NCI-H446 treated with DMSO at 0.1 percent for 48 hours (cell line): ENCODE measurements at places on chromosomes 11 and 22.

GRCh38 chr11:77967121-77967520, 27.3 kb downstream of the INTS4 start:
- DNase-seq: no peak

DNA sequence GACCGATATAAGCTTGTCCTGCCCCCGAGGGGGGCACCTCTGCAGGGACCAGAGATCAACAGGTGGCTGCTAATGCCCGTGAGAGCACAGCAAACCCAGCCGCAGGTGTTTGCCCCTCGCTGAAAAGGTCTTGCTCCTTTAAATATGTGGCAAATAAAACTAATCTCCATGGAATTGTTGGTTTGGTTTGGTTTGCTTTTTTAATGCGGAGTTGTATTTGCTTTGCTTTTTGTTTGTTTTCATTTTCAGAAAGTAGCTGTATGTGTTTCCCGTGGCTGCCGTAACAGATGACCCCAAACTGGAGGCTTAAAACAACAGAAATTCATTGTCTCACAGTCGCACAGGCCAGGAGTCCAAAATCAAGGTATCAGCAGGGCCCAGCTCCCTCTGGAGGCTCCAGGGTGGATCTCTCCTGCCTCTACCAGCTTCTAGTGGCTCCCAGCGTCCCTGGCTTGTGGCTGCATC, 93.0 kb downstream of the CELSR1 start:
- no peak for DNase-seq

- no peak for DNase-seq
Measured at GRCh38 chr11:8577791-8578581, 16.0 kb downstream of the STK33 start.

DNA sequence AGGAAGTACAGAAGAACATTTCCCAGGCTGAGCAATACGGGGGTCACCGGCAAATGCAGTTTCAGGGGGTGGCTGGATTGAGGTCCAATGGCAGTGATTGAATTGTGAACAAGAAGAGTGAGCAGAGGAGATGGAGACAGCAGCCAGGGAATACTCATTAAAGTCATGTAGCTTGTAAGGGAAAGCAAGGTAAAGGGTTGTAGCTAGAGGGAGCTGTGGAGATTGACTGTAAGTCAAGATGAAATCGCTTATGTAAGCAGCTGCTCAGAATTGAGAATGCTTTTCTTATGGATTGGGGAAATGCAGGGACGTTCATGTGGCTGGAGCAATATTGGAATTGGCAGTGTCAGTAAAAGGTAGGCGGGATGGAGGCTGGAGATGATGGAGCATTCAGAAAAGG, 111.4 kb upstream of the TBCEL start:
- peak; percentile 23 for DNase-seq

DNA sequence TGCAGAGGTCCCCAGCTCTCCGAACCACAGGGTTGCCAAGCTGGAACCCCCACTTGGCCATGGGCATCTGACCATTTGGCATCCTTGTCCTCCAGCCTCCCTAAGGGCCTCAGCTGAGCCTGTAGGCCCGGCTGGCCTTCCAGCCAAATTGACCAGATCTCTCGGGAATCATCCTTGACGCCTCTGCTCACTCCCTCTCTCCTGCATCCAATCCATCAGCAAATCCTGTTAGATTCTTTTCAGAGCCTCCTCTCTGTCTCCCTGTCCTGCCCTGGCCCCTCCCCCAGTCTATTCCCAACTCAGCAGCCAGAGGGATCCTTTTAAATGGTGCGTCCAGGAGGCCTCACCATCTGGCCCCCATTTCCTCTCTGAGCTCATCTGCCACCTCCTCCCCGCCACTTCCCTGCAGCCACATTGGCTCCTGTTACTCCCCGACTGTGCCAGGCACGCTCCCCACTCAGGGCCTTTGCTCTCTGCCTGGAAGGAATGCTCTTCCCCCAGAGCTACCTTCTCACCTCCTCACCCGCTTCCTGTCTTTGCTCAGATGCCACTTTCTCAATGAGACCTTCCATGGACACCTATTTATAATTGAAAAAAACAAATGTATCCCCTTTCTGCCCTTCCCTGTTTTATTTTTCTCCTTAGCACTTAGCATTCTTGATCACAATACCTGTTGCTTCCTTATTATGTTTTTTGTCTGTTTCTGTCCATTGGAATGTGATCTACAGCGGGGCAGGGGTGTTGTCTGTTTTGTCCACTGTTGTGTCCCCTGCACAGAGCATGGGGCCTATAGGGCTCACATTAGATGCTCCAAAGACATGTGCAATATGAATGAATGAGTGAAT, 78.1 kb downstream of the NFAM1 start:
- DNase-seq: peak; percentile 90

DNA sequence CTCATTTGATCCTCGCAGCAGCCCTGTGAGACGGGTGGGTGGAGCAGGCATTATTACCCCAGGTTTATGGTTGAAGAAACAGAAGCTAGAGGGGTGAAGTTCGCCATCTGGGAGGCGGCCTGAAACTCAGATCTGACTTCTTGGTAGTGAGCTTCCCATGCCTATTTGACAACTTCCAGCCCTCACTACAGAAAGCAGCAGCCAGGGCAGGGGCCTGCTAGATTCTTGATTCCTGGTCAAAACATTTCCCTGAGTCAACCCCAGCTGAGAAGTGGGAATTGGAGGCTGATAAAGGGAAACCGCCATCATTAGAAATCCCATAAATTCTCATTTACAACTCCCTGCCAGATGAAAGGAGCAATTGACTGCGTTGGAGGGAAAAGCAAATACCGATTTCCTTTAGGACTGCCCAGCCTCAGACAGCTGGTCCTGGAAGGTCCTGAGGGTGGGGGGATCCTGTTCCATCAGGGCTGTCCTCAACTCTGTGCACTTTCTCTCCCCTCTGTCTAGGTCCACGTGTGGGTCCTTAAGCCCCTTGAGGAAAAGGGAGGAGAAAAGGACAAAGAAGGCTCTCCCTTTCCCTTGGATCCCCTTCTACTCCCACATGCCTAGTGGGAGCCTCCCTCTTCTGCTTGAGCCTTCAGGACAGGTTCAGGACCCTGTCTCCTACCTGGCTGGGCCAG, 10.2 kb upstream of the NECTIN1 start:
- no peak for DNase-seq

GRCh38 chr22:40862537-40862936, 624 bp upstream of the DNAJB7 start:
- DNase-seq: no peak

DNA sequence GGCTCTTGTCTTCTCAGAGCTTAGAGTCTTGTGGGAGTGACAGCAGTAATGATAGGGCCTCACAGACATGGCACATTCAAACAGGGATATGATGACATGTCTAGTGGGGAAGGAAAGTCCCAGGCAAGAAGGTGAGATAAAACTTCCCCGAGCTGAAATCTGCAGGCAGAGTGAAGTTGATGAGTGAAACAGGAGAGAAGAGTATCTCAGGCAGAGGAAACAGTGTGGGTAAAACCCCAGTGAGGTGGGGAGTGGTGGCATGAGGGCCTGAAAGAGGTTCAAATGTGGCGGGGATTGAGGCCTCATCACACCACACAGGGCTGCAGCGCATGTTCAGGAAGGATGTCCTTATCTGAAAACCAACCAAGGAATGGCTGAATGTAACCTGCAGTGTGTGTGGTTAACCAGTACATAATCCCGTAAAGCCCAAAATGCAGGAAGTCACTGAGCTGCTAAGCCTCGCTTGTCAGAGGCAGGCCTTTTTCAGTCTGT, 153.8 kb upstream of the E2F8 start:
- no peak for DNase-seq

DNA sequence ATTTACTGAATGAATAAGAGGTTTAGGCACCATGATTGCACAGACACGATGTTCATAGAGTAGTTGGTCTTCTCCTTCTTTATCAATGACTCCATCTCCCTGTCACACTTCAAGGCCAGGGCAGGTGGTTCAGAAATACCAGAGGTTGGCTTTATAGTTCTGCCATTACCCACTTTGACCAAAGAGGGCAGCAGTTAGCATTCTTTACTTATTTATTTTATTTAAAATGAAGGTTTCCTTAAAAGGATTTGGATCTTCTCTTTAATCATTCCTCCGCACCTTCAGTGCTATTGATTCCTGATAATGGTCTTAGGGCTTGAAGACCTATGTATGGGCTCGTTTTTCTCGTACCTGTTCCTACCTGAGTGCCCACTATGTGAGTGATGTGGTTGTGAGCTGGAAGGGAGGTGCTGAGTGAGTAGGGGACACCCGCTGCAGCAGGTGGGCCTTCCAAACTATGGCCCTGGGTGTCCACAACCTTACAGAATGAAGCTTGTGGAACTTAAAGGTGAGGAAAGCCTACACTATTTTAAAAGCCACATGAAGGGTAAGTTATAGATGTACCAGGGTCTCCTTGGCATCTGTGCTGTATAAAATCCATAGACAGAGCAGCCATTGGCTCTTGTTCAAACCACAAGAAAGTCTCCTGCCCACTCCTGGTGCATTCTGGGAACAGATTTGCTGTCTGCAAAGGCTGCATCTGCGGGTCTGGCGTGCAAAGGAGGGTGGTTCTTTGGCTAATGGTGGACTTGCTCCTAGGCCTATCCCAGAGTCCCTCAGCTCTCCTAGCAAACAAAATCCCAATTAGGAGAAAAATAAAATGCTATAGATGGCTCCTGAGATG, 35.0 kb downstream of the TIMP3 start:
- peak; percentile 0 for DNase-seq

- no peak for DNase-seq
Measured at GRCh38 chr11:85912414-85912813, 57.2 kb downstream of the CCDC83 start.

DNA sequence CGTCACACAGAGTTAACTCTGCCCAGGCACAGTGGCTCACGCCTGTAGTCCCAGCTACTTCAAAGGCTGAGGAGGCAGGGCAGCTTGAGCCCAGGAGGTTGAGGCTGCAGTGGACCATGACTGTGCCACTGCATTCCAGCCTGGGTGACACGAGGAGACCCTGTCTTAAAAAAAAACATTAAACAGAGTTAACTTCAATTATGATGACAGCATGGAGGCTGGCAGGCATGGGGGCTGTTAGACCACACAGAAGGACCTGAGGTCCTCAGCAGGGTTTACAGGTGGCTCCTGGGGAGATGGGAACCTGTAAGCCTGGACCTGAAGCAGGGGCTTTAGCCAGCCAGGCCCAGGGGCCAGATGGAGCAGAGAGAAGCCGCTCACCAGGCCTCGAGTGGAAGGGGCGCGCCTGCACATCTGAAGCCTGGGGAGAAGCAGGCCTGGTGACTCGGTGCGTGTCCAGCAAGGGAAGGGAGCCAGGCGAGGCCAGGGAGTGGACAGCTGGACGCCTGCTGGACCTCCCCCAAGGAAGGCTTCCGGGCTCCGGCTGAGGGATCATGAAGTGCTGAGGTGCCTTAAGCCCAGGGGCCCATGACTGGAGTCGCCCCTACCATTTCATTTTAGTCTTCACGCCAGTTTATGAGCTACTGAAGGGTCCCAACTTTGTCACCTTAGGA, 25.3 kb downstream of the RPUSD4 start:
- no peak for DNase-seq

GRCh38 chr11:65857500-65857852, 504 bp downstream of the CFL1 start:
- DNase-seq: no peak

- DNase-seq: no peak
Measured at GRCh38 chr22:30198152-30198825, 48.3 kb downstream of the LIF start.

- no peak for DNase-seq
Measured at GRCh38 chr22:32319861-32320406, 37.7 kb upstream of the RFPL3 start.

DNA sequence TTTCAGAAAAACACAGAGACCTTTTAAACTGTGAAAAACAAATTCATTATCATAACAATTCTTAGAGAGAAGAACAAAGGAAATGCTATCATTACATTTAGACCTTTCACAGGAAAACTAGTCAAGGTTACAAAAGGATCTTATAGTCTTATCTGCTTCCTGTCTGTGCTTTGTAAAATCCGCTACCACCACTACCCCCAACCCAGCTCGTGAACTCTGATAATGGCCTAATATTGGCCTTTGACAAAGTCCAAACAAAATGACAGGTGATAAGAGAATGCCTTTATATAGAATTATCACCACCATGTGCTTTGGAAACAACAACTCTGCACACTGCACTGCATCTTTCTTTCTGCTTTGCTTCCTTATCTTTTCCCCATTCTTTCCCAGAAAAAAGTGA, 272.5 kb downstream of the SBF2 start:
- DNase-seq: no peak

GRCh38 chr11:126711977-126712625, 288.5 kb downstream of the KIRREL3 start:
- DNase-seq: no peak

DNA sequence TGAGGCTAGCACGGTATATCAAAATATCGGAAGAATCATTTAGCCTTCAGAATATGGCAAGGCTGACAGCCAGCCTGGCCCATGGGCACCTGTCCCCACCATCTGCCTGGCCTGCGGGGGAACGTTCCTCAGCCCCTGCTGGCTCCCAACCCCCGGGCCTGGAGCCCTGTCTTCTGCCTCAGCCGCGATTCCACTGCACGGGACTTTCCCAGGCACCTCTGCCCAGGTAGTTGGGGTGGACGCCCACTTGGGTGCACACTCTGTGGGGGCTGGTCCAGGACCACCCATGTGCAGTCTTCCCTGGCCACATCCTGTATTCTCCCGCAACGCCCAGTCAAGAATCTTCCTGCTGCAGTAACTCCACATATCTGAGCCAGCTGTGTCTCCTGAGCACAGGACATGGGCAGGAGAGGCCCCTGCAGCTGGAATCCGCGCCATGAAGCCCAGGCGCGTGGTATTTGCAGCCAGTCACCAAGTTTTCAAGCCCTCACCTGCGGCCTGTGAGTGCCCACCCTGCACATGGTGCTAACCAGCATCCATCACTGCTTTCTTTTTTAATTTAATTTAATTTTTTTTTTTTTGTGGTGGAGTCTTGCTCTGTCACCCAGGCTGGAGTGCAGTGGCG, 77.9 kb downstream of the KCNQ1 start:
- no peak for DNase-seq

DNA sequence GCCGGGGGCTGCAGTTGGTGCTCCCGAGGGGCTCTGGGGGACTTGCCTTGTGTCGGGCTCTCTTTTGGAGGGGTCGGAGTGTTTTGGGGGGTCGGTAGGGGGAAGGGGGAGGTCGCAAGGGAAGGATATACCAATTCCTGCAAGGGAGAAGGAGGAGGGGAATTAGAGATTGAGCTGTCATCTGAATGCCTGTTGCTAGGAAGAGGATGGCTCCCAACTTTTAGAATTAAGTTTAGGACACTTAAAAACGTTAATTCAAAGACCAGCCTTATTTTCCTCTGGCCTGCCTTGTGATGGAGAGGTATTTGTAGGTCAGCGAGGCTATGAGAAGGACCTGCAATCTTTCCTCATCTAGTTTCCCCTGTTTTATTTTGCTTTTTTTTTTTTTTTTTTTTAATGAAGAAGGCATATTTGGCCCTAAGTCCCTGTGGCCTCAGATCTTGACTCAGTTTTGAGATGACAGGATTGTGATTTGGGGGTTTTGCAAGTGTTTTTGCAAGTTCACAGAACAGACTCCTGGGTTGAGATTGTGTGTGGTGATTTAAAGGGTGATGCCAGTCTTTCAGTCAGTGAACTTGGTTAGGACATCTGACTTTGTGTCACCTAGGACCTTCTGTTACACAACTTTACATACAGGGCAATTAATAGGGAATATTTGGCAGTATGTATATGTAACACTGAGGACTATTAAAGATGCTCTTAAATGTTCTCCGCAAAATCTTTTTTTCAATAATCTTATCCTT, 672 bp downstream of the TMEM135 start:
- DNase-seq: no peak
